Aortic smooth muscle cell (primary cell): ENCODE measurements at places on chromosomes 7 and 10. TPM values are rescaled to one million over a fixed set of nuclear protein-coding genes. Genes with fewer than 3 reads are reported as not detected.

SLC26A5 gene
- total RNA-seq, result not detected in 2 replicates

ZNF212 gene
- total RNA-seq, result 4.0 and 4.5 TPM in 2 replicates

CAV2 gene
- total RNA-seq, result 114 and 125 TPM in 2 replicates

IKZF5 gene
- 1.5 and 2.9 TPM in 2 replicates for total RNA-seq

RPEL1 gene
- total RNA-seq, result 0.12 TPM in 1 of 2 replicates, not detected in the other

MYOF gene
- total RNA-seq, result 316 and 340 TPM in 2 replicates

FXYD4 gene
- total RNA-seq, result not detected in 2 replicates

SMC3 gene
- 27.2 and 28.0 TPM in 2 replicates for total RNA-seq

SPDYE6 gene
- 0.06 TPM in 1 of 2 replicates, not detected in the other for total RNA-seq

SPDYE1 gene
- not detected in 2 replicates for total RNA-seq

DNAH11 gene
- 0.40 and 0.68 TPM in 2 replicates for total RNA-seq

INTS15 gene
- total RNA-seq, result 6.1 and 6.3 TPM in 2 replicates
